Left lobe of liver (tissue), 2 donors: ENCODE measurements at places on chromosomes 12 and 14. TPM values are rescaled to one million over a fixed set of nuclear protein-coding genes. Genes with fewer than 3 reads are reported as not detected.

The KCNA1 gene
- total RNA-seq: not detected

The DDN gene
- not detected for total RNA-seq

The DLGAP5 gene
- total RNA-seq: 0.33 TPM

The OTOGL gene
- total RNA-seq: 0.03 TPM

The SYCP3 gene
- not detected for total RNA-seq

The BEGAIN gene
- 0.70 TPM for total RNA-seq

The CACNA1C gene
- total RNA-seq: 0.83 TPM

The GPR132 gene
- 0.40 TPM for total RNA-seq

The RPL6 gene
- 449 TPM for total RNA-seq
